Effector memory CD4-positive, alpha-beta T cell (primary cell): ENCODE measurements at places on chromosomes 1 and 21.

DNA sequence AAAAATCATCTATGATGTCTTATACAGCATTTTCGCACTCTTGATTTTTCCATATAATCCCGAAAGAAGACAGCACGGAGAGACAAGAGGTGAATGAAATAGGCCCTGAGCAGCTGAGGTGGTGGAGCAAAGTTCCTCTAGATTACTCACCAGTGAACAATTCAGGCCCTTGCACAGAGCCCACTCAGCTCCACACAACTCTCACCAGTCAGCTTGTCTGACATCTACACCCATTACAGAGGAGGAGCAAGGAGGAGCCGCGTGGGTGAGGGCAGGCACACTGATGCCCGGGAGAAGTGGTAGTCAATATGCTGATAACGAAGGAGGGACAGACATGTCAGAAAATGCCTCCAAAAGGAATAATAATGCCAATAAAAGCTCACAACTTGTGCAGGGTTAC, 59.9 kb downstream of the DNM3 start:
- DNase-seq = no peak

DNA sequence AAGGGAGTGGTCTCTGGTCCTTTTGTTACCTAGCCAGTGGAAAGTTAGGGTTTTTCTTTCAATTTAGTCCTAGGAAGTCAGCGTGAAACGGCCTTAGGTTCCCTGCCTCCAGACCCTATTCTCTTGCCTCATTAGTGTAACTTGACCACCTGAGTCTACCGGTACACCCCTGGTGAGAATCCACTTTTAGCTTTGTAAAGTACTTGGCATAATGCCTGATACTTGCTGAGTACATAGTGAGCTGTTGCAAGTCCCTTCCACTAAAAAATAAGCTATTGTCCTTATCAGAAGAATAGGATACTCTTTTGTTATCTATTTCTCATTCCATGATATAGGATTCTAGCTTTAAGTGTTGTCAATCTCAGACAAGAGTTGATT, 228.8 kb downstream of the ST6GALNAC3 start:
- no peak for DNase-seq

DNA sequence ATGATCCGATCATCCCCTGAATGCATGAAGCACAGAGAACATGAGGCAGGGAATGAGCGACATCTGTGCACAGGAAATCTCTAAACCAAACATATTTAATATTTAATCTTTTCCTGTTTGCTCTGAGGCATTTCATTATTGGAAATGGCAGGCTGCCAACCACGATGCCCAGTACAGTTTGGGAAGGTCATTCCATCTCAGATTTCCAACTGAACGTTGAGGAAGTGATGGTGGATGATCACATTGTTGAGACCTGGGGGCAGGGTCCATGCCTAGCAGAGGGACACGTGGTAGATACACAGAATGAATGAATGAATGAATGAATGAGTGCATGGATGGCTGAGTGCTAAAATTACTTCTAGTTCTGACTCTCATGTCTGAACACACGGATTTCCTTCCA, 15.9 kb upstream of the FASLG start:
- no peak for DNase-seq

DNA sequence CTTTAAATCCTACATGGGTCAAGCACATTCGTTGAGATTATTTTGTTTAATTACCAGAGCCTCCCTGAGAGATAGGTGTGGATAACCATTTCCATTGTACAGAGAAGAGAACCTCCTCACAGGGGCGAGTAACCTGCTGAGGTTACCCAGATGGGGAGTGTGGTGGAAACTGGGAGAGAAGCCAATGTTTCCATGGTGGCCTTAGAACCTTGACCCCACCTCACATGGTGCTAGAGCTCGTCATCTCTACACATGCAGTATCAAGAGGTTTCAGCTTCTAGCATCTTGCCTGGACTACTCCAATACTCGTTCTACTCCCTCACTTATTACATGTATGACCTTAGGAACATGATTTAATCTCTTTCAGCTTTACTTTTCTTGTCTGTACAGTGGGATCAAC, 4.8 kb downstream of the REG4 start:
- no peak for DNase-seq

GRCh38 chr1:212622467-212622866, 13.9 kb downstream of the ATF3 start:
- DNase-seq = no peak

GRCh38 chr1:206700445-206701036, 15.8 kb downstream of the MAPKAPK2 start:
- DNase-seq = no peak

DNA sequence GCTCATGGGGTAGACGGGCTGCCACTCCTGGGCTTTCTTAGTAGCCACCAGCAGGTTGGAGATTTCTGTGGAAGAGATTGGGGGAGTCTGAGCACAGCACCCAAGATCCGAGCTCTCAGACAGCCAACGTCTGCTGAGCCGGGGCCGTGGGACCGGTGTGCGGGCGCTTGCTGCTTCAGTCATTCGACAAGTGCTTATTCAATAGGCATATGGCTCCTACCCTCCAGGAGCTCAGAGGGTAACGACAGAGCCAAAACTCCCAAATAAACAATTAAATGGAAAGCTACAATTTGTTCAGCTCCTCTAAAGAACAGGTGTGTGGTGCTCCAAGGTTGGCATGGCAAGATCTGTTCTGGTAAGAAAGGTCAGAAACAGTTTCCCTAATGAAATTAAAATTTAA, 106.0 kb downstream of the RAVER2 start:
- DNase-seq = no peak

- DNase-seq = no peak
These were observed 41.4 kb downstream of the CDC7 start for GRCh38 chr1:91541918-91542533.

DNA sequence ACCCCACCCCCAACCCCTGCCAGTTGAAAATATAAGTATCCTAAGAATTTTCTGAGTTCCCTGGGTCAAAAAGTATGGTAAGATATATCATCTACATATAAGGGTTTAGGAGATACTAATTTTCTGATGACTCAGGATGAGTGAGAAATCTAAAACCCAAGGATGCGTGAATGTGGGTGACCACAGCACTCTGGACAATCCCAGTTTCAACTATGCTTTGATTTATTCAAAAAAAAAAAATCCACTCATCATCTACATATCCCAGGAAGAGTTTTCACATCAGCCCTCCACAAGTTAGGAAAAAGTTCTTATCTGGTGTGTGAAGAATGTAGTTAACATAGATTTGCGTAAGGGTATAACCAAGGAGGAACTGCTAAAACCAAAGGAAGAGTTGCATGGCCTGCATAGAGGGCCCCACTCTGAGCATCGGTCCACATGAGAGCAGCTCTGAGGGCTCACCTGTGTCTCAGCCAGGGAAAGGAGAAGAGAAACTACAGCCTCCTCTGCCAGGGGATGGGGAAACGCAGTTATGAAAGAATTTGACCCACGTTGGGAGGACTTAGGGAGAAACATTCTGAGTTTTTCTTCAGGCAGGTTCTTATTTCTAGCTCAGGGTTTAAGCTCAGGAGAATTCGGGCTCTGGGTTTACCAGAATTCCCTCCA, 18.8 kb downstream of the LAMB3 start:
- DNase-seq = no peak

DNA sequence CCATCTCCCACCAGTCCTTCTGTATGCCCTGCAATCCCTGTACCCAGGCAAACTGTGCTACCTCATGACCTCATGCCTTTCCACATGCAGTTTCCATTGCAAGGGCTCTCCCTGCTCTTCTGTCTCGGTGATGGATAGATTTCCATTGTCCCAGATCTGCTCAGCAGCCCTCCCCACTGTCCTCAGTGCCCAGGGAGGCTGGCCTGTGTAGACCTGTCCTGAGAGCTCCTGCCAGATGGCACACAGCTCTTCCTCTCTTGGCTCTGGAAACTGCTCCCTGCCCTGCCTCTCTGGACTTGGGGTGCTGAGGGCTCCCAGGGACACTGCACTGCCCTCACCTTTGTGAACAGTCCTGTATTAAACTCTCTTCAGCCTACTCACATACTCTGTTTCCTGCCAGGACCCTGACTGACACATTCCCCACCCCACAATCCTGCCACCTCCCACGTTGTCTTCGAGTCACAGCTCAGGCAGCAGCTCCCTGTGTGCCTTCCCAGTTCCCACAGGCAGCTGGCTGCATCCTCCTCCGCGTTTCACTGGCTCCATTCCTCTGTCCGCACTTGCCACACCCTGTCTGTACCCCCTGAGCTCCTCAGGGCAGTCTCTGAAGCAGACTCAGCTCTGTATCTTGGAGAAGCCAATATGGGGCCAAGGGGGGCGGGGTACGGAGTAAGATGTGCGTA, 57.0 kb downstream of the SPATA46 start:
- no peak for DNase-seq

DNA sequence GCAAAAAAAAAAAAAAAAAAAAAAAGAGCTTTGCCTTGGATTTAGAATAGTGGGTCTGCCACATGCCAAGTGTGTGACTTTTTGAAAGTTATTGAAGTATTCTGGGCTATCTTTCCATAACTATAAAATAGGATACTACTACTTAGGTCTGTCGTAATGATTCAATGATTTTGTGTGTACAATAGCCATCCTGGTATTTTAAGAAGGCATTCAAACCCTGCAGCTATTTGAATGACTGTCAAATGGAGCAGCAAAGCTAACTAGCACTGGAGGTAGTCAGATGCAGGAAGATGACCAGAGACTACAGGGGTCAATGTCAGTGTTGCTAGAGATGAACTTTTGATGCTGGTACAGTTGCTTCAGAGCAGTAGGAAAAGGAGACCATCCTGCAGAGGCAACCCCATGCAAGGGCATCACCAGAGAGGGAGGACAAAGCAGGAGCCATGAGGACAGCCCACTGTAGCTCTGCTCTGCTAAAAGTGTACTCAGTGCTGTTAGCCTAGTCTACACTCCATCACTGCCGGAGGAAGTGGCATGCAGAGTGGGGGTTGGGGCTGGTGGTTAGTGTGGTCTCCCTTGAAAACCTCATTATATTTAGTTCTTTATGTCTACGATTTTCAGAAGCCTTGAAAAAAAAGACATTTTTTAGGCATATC, 29.0 kb downstream of the DUSP10 start:
- peak; percentile 68 for DNase-seq

- no peak for DNase-seq
These were observed 650.8 kb downstream of the PLPP3 start for GRCh38 chr1:55928576-55928975.

DNA sequence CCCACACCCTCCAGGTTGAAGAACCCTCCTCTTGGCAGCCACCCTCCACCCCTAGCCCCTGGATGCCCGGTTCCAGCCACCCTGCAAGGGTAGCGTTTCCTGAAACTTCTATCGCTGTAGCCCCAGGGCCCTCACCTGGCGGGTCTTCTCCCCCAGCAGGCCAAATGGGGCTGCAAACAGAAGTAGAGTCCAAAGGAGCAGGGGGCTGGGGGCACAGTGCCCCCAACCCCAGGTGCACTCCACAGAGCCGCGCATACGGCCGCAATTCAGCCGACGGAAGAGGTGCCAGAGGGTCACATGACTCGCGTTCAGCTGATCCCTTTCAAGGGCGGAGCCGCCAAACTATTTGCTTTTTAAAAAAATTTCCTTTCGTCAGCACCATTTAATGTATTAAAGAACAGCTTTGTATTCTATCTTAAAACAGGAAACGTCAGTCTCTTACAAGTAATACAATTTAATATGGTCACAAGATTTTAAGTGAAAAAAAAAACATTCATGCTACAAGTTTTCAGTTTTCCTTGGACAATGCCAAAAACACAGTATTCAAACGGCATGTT, at the start of gene GLMP:
Gene GLMP, minus strand, starts transcription at position 289 of the 557 bp plus-strand sequence. Its CDS starts 34 bp downstream, at position 255.
- DNase-seq = peak; percentile 15
